G401 (cell line): ENCODE measurements at places on chromosomes 1 and 21. TPM values are rescaled to one million over a fixed set of nuclear protein-coding genes. Genes with fewer than 3 reads are reported as not detected.

The OTUD3 gene
- 4.4 and 8.8 TPM in 2 replicates for total RNA-seq

The DIO1 gene
- not detected in 2 replicates for total RNA-seq

The CXADR gene
- total RNA-seq: 127 and 137 TPM in 2 replicates

The FAM72A gene
- 8.4 and 18.6 TPM in 2 replicates for total RNA-seq

The DLGAP3 gene
- 3.1 and 4.5 TPM in 2 replicates for total RNA-seq

The CALML6 gene
- not detected in 2 replicates for total RNA-seq

The DPH2 gene
- total RNA-seq: 43.0 and 47.6 TPM in 2 replicates

The LYPLAL1 gene
- 11.1 and 11.5 TPM in 2 replicates for total RNA-seq

The RIPPLY3 gene
- total RNA-seq: not detected in 2 replicates

The THEM5 gene
- total RNA-seq: not detected in 2 replicates

The RGSL1 gene
- total RNA-seq: not detected in 2 replicates

The TINAGL1 gene
- 61.7 and 64.3 TPM in 2 replicates for total RNA-seq

The AIRE gene
- total RNA-seq: 0.86 and 1.7 TPM in 2 replicates

The INAVA gene
- 39.3 and 54.7 TPM in 2 replicates for total RNA-seq

The TMEM125 gene
- total RNA-seq: not detected in 2 replicates

The ABCG1 gene
- total RNA-seq: 2.0 and 6.0 TPM in 2 replicates

The CYP4Z1 gene
- not detected in 2 replicates for total RNA-seq

The FCRL3 gene
- not detected in 2 replicates for total RNA-seq

The SERINC2 gene
- 12.9 and 15.6 TPM in 2 replicates for total RNA-seq

The TRIM67 gene
- total RNA-seq: not detected in 2 replicates

The RGS16 gene
- not detected in 2 replicates for total RNA-seq

The CYP4A11 gene
- not detected in 2 replicates for total RNA-seq

The FCRL6 gene
- not detected in 2 replicates for total RNA-seq

The TENT5C gene
- total RNA-seq: 0.25 and 0.85 TPM in 2 replicates

The CRYAA gene
- total RNA-seq: not detected in 2 replicates

The DEPDC1 gene
- total RNA-seq: 30.0 and 62.9 TPM in 2 replicates

The GNG12 gene
- total RNA-seq: 2.6 and 4.7 TPM in 2 replicates

The E2F2 gene
- 8.4 and 11.7 TPM in 2 replicates for total RNA-seq

The IL22RA1 gene
- total RNA-seq: not detected in 2 replicates

The HES3 gene
- not detected in 2 replicates for total RNA-seq

The BRDT gene
- total RNA-seq: 0.55 TPM in 1 of 2 replicates, not detected in the other

The KRTAP19-3 gene
- total RNA-seq: not detected in 2 replicates

The SPRR2B gene
- total RNA-seq: not detected in 2 replicates

The PADI1 gene
- not detected in 2 replicates for total RNA-seq

The TTC24 gene
- total RNA-seq: not detected in 2 replicates

The OR2T2 gene
- total RNA-seq: not detected in 2 replicates

The C4BPB gene
- total RNA-seq: not detected in 2 replicates

The RAD54L gene
- 16.8 and 20.6 TPM in 2 replicates for total RNA-seq

The DMBX1 gene
- total RNA-seq: 0.20 and 1.0 TPM in 2 replicates

The TNFRSF18 gene
- total RNA-seq: 1.2 TPM in 1 of 2 replicates, not detected in the other

The CENPF gene
- 43.2 and 160 TPM in 2 replicates for total RNA-seq

The OR2M7 gene
- not detected in 2 replicates for total RNA-seq

The ZRANB2 gene
- total RNA-seq: 32.1 and 50.5 TPM in 2 replicates

The PADI3 gene
- 0.31 and 0.41 TPM in 2 replicates for total RNA-seq

The TRIM17 gene
- total RNA-seq: not detected in 2 replicates
